ENCODE measurements at places on chromosomes 5 and 9.
A peak's percentile ranks its signal among the peaks of the same experiment; 100 is the strongest.

DNA sequence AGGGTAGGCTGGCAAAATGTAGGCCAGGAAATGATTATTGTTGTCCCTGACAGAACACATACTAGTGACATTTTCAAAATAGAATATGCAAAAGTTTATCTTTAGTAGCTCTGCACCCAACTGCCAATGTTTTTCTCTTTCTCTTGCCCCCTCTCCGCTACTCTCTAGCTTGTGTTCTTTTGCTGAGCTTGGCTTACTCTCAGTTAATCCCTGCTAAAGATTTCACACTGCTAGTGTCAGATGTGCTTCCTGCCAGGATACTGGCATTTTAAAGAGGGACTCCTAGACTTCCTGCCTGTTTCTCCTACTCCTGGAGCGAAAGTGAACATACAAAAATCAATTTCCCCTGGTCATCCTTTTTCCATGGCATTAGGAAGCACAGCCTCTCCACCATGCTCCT, 260.5 kb downstream of the ARRDC3 start:
- DNase-seq: no peak

DNA sequence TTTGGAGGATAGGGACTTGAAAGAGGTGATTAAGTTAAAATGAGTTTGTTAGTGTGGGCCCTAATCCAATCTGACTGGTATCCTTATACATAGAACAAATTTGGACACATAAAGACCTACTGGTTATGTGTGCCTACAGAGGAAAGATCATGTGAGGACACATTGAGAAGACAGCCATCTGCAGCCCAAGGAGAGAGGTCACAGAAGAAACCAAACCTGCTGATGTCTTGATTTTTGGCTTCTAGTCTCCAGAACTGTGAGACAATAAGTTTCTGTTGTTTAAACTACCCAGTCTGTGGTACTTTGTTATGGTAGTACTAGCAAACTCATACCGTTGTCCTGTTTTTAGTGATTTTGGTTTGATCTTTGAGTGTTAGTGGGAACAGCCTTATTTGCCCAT, 18.3 kb downstream of the RNF180 start:
- DNase-seq: no peak

DNA sequence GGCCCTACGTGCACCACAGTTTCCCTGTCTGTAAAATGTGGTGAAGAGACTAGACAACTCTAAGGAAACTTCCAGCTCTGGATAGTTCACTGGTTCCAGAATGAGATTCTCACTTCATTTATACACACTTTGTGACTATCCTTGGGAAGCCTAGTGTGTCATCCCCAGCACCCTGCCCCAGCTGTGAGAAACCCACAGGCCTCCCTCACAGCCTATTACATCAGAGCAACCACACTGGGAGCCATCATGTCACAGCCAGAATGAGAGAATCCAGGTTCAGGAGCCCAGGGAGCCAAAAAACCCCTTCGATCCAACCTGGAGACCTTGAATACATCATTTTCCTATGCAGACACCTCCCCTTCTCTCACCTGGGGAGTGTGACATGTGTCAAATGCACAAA, 21.0 kb upstream of the HAND1 start:
- no peak for DNase-seq

- no peak for DNase-seq
These were observed 80.1 kb upstream of the TNFAIP8 start for GRCh38 chr5:119275601-119276173.

DNA sequence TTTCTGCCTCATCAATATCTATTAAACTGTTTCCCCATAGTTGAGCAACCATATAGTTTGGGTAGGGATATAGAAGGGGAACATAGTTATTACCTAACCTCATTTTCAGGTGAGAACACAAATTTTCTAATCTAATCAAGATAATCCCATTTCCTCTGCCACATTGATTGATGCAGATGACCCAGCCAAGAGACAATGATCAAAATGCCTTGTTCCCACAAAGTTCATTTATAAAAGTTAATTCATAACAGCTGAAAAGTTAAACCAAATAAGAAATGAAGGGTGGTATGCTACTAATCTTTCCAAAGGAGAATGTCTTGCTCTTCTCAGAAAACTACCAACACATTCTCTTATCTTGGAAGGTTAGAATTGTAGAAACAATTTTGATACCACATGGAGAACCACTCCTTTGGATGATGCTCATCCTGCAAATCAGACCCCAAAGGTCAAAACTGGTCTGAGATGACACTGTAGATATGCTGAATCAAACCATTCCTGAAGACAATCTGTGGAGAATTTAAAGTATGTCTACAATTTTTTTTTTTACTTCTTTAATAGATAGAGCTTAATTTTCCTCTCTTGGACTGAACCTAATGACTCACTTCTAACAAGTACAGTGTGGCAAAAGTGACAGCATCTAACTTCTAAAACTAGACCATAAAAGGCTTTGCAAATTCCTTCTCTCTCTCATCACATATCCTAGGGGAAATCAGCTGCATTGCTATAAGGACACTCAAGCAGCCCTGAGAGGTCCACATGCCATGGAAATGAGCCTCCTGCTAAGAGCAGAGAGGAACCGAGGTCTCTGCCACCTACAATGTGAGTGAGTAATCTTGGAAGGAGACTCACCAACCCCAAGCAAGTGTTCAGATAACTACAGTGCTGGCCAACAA, 586.7 kb upstream of the TUSC1 start:
- DNase-seq: no peak

- no peak for DNase-seq
These were observed 6.0 kb downstream of the TMOD1 start for GRCh38 chr9:97507428-97507984.

DNA sequence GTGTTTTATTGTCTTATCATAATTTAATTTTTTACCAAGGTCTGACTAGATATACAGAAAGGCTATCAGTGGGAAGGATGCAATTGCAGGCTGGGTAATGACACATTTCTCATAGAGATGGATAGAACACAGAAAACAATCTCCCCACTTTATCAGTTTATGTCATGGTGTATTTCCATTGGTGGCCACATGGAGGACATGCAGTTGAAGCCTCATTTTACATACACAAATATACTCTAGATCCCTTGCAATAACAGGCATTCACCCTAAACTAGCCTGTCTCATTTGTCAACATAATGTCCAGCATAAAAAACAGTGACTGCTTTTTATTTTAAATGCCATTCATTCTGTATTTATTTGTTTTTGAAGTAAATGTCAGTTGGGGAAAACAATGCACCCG, 526.3 kb downstream of the GABRG2 start:
- DNase-seq: no peak

DNA sequence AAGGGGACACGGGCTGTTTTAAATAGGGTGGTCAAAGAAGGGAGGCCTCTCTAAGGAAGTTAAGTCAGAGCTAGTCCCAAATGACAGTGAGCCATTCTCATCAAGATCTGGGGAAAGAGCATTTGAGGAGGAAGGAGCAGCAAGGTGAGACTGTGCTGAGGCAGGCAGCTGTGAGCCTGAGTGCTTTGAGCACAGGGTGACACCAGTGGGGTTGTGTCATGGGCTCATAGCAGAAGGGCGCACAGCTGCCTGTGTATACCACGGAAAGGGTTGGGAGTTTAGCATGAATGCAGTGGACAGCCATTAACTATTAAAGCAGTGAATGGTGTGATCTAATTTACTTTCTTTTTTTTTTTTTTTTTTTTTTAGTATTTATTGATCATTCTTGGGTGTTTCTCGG, 19.2 kb downstream of the DMRT1 start:
- no peak for DNase-seq

DNA sequence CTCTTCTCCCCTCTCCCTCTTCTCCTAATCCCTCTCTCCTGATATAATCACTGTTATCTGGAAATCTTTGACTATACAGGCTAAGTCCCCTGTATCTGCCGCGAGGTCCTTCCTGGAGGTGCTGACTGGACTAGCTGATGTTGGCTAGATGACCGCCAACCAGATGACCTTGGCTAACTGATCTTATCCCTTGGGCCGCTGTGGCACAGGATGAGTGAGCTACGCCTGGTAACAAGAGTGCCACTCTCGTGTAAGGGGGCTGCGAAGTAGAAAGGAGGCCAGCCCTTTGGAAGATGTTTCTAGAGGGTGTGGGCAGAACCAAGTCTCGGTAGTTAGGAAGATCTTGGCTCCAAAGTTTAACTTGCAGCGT, 345 bp upstream of the PRRC1 start:
- DNase-seq: no peak

- no peak for DNase-seq
These were observed 242.3 kb downstream of the EBF1 start for GRCh38 chr5:158857371-158857770.

DNA sequence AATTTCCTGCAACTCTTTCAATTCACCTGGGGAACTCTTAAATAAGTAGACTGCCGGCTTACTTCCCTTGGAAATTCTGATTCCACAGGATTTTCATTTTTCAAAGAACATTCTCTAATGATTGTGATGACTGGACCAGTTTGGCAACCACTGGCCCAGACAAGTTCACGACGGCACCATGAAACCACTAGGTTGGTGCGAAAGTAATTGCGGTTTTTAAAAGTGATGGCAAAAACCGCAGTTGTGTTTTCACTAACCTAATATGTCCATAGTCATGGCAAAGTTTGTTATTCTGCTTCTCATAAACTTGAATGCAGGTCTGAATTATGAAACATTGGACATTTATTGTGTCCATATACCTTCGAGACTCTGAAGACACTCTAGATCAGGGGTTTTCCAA, 317.2 kb downstream of the IRX1 start:
- DNase-seq: no peak

DNA sequence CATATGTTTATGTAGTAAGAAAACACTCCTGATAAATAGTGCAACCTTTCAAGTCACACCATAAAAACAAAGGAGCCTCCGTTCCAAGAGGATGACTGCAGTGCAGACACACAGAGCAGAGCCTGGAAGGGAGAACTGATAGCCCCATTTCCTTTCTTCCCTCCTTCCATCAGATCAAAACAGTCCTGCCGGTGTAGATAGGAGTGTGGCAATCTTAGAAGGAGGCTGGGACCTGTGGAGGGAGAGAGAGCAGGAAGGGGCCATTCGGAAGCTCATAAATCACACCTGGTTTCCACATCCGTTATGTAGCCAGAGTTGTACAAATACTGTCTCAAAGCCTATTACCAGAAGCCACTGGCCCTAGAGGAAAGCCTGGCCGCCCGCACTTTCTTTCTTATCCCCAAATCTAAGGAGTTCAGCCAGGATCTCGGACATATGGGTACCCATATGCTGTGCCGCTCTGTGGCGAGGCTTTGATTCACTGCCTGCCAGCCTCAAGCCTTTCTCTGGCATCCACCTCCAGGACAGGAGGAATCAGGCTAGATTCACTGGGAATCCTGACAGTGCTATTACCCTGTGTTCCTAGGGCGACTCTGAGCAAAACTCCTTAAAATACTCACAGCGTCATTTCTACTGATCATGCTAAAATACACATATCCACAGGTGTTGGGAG, 26.9 kb downstream of the DAP start:
- no peak for DNase-seq

- peak; percentile 83 for DNase-seq
These were observed 1.5 kb downstream of the VAV2 start for GRCh38 chr9:133990366-133991213.

DNA sequence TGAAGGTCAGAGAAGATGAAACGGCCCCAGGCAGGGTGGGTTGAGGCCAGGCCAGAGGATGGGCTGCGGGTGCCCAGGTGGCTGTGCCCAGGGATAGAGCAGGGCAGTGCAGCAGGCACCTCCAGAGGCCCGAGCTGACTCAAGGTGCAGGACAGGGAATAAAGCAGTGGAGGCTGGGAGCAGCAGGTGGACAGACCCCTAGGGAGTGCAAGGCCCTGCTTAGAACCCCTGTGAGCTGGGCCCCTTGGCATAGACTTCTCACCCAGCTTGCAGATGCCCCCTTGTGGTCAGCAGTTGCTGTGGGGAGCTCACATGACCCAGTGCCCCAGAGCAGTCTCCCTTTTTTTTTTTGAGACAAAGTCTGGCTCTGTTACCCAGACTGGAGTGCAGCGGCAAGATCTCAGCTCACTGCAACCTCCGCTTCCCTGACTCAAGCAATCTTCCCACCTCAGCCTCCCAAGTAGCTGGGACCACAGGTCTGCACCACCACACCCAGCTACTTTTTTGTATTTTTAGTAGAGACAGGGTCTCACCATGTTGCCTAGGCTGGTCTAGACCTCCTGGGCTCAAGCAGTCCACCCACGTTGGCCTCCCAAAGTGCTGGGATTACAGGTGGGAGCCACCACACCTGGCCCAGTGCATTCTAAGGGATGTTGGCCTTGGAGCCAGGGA, 118.8 kb downstream of the WNK2 start:
- peak; percentile 34 for DNase-seq

DNA sequence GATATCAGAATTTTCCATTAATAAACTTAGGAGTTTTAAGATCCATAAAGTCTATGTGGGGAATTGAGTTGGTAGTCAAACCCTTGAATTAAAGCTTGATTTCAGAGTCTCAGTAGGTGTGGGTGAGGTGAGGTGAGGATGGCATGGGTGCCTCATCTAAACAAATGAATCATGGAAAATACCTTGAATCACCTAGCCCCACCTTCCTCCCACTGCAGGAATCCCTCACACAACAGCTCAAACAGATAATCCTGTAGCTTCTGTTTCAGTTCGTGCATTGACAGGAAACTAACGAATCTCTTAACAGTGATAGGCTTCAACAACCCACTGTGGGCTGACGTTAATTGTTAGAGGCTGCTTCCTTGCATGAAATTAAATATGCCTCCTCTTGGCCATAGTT, 185.0 kb downstream of the SREK1 start:
- no peak for DNase-seq

- peak; percentile 67 for DNase-seq
These were observed 38.7 kb downstream of the NLN start for GRCh38 chr5:65760504-65761275.

GRCh38 chr5:179238628-179238970, 106.7 kb downstream of the ADAMTS2 start:
- DNase-seq: no peak

Data from posterior cingulate gyrus (tissue), 11 donors.